ENCODE measurements at places on chromosomes 1 and 21.

GRCh38 chr21:20329636-20330035, 668.6 kb upstream of the NCAM2 start:
- DNase-seq = no peak

- no peak for DNase-seq
These were observed 52.6 kb upstream of the LYST start for GRCh38 chr1:235919127-235919832.

- no peak for DNase-seq
These were observed 46.3 kb downstream of the MRPL37 start for GRCh38 chr1:54246116-54246721.

DNA sequence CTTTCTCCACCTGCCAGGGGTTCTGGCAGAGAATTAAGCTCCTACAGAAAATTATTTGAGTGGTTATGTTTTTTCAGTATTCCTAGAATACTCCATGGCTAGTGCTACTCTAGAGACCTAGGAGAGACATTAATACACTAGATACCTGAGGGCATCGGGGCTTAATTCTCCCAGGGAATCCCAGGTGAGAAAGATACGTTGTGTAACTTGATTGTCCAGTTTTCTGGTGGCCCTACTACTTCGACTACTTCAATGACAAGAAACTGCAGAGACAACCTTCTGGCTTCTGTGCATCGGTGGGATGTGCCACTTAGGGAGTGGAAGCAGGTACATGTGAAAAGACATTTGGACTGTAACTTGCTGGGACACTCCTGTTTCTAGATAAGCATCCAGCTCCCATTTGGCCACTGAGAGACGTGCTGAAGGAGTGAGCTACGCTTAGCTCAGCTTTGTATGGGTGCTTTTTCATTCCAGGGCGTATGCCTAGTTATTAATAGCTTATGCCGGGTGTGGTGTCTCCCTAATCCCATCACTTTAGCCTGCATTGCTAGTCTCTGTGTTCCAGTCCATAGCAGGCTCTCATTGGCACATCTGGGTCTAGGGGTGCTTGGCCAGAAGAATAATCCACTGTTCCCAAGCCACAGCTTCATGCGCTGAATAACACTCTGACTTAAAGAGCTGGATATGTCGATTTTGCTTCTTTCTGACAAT, 300.7 kb downstream of the SIPA1L2 start:
- no peak for DNase-seq

DNA sequence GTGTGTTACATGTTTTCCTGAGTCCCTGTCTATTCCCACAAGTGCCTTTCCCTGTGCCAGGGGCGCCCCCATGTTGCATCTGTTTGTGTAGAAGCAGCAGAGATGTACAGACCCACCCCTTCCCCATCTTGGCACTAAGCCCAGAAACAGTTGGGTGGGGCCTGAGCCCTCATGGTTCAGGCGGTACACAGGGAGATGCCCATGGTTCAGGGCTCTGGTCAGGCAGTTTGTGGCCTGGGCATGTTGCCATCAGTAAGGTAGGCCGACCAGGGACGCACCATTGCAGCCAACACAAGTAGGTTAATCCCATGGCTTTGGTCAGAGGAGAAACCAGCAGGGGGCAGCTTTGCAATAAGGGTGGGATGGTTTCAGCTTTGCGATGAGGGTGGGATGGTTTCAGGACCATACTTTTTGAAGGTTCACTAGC, 914 bp upstream of the ADGRB2 start:
- no peak for DNase-seq

DNA sequence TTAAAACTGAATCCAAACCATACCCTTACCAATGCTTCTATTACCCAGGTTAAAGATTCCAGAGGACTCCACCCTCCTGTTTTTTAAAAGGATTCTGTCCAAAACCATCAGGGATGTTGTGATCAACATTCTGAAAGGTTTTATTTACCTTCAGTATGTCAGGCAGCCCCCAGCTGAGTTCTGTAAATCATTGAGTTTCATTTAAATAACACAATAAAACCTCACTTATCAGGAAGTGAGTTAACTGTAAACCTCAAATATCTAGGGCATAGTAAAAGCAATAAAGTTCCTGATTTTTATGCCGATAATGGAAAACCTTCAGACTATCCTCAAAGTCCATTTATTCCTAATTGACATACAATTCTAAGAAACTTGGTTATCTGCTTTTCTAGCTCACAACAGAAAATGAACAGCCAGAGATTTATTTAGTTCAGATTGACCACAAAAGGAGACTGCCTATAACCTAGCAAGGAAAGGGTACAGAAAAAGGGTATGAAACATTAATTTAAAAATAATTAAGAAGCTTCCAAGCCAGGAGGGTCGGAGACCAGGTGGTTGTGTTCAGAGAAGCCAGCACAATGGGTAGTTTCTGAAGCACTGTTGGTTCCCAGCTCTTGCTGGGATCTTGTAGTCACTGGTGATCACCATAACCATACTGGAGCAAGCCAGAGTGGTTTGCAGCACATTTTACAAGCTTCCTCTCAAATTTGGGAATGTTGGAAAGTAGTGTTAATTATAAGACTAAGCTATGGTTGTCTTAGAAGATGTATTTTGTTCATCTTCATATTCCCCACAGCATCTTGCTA, 336.4 kb upstream of the FMN2 start:
- no peak for DNase-seq

DNA sequence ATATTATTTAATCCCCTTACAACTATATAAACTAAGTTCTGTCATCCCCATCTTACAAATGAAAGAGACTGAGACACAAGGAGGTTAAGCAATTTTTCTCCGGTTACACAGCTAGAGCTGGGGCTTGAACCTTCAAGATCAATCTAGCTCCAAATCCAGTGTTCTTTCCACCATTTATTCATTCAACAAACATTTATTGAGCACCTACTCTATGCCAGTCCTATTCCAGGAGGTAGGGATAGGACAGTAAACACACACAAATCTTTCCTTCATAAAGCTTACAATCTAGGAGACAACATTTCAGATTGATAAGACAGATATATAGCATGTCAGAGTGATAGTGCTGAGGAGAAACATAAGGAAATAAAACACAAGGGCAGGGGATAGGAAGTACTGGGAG, 2.9 kb upstream of the TMEM125 start:
- DNase-seq = no peak

GRCh38 chr1:174074757-174075156, 52.6 kb upstream of the RC3H1 start:
- DNase-seq = no peak

DNA sequence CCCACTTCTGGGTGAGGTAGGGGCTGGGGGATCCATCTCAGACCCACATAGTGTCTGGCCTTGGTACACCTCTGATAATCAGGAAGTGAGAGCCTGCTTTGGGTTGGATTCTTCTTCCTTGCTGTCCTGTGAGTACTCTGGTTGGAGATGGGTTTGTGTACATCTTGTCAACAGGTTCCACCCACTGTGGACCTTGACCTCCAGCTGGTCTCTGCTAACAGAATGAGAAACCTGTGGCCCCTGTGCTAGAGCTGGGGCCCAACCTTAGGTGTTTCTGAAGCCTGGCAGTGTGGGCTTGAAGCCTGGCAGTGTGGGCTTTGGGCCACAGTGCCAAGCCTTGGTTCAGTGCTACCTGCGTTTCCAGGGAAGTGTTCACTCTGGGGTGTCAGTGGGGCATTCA, 2.6 kb downstream of the ZBTB48 start:
- DNase-seq = no peak

- no peak for DNase-seq
These were observed 37.0 kb downstream of the ARHGEF10L start for GRCh38 chr1:17576519-17576853.

GRCh38 chr1:59457786-59458185, 160.9 kb downstream of the FGGY start:
- no peak for DNase-seq

DNA sequence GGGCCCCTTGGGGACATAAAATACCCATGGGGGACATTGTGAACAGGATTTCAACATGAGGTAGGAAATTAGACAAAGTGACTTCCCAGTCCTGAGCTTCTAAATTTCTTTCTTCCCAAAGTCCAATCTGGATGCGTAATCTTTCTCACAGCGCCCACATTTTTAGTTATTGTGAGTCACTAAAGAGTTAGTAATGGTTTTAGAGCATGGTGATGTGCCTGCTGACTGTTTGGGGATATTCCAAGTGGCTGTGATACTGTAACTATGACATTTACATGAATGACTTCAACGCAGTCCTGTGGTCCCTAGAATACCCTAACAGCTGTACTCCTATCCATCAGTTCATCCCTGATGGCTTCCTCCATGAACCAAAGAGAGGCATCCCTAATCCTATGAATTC, 224.0 kb upstream of the COA6 start:
- no peak for DNase-seq

DNA sequence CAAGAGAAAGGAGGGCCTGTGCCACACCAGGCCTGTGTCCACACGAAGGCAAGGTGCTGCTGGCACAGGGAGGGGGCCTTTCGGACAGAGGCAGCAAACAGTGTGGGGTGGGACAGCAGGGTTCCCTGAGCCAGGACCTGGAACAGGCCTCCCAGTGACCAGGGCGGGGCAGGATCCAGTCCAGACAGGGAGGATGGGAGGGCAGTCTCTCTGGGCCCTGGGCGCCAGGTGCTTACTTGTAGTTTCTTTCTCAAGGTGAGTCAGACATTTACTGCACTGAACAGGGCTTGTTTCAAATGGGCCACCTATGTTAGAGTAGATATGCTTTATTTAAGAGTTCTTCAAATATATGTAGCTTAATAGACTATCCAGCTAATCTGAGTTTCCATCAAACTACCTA, 52.8 kb upstream of the STUM start:
- no peak for DNase-seq

- DNase-seq = no peak
These were observed 345.3 kb downstream of the LMX1A start for GRCh38 chr1:165011186-165011585.

GRCh38 chr1:223831755-223832636, 13.8 kb downstream of the TP53BP2 start:
- no peak for DNase-seq

GRCh38 chr1:165279882-165280281, 76.6 kb downstream of the LMX1A start:
- no peak for DNase-seq

DNA sequence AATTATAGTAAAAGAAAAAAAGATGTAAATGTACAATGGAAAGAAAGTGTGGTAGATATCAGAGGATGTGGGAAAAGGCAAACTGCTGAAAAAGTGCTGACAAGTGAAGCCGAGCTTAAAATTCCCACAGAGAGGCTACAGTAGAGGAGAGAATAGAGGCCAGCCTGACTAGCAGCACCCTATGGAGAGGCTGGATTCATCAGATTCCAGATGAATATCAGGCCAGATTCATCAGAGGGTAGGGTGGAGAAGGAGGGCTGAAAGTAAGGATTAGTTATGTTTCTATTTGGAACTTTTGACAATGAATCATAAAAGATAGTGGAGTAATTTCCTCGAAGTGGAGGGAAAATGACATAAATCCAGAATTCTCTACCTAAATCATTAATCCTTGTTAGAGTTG, 60.4 kb upstream of the NEK7 start:
- DNase-seq = no peak

- no peak for DNase-seq
These were observed 16.5 kb downstream of the NADK start for GRCh38 chr1:1761504-1762376.

GRCh38 chr1:151069103-151069486, 1.5 kb upstream of the GABPB2 start:
- DNase-seq = no peak

DNA sequence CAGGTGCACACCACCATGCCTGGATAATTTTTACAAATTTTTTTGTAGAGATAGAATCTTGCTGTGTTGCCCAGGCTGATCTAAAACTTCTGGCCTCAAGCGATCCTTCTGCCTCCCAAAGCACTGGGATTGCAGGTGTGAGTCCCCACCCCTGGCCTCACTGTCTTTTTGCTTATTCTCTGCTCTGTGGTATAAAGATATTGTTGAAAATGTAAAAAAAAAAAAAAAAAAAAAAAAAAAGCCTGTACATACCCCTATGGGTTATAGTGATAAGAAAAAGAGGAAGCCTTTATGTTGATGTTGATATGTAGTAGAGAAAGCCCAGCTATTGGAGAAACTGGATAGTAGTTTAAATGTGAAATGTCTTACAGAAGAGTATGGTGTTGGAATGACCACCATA, 125.8 kb downstream of the XPR1 start:
- DNase-seq = no peak

- DNase-seq = no peak
These were observed 21.6 kb downstream of the NSUN4 start for GRCh38 chr1:46362158-46362557.

DNA sequence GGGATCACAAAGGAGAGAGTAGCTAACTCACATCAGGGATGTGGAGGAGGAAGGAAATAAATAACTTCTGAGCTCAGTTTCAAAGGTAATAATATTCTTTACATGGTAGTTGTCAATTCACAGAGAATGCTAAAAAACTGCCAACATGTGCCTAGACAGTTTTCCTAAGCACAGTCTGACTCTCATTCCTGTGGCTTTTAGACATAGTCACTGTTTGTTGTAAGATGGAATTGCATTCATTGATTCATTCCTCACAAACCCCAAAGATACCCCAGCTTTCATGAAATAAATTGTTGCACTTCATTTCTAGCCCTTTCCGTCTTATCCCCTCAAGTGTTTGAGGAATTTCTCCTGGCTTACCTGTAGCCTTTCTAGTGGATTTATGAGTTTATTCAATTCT, 263.9 kb downstream of the NTNG1 start:
- DNase-seq = no peak

- DNase-seq = no peak
These were observed 18.2 kb downstream of the WNT4 start for GRCh38 chr1:22124592-22125229.

DNA sequence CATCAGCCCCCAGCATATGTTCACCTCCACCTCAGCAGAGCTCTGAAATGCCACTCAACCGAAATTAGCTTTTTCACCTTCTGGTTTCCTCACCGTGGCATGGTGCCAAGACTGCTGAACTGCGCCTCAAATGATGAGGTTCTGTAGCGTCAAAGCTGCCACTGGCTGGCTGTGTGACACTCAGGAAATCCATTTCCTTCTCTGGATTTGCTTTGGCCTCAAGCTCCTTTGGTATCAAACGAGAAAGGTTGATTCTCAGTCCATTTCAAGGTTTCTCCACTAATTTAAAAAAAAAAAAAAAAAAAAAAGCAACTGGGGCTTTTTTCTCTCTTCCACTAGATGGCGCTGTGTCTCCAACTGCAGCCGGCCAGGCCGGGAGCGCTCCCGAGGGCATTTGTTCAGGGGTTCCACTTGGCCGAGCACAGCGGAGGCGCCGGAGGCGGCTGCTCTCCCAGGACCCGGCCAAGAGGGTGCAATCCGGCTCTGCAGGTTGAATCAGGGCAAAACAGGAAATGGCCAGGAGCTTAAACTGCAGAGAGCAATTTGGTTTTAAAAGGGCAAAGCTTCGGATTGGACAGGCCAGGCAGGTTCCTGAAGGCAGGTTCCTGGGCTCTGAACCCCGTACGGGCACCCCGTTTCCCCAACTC, 26.5 kb upstream of the PLA2G2C start:
- peak; percentile 34 for DNase-seq

- no peak for DNase-seq
These were observed 548 bp upstream of the MFSD2A start for GRCh38 chr1:39954324-39954869.

Data from NCI-H187 treated with DMSO at 0.1 percent for 48 hours (cell line).